Fibroblast of villous mesenchyme (primary cell): ENCODE measurements at places on chromosomes 11 and 22. TPM values are rescaled to one million over a fixed set of nuclear protein-coding genes. Genes with fewer than 3 reads are reported as not detected.

The ANO3 gene
- total RNA-seq = under 0.01 and 0.32 TPM in 2 replicates

The ISX gene
- not detected in 2 replicates for total RNA-seq

The PKNOX2 gene
- total RNA-seq = 0.86 and 2.9 TPM in 2 replicates

The CASP12 gene
- total RNA-seq = 0.43 TPM in 1 of 2 replicates, not detected in the other

The PATE4 gene
- not detected in 2 replicates for total RNA-seq

The UPK3A gene
- total RNA-seq = not detected in 2 replicates

The PPARA gene
- 14.2 and 15.5 TPM in 2 replicates for total RNA-seq

The PANX3 gene
- under 0.01 TPM in 1 of 2 replicates, not detected in the other for total RNA-seq

The PDGFD gene
- total RNA-seq = 4.8 and 6.9 TPM in 2 replicates

The HEPHL1 gene
- 1.3 and 4.3 TPM in 2 replicates for total RNA-seq

DNA sequence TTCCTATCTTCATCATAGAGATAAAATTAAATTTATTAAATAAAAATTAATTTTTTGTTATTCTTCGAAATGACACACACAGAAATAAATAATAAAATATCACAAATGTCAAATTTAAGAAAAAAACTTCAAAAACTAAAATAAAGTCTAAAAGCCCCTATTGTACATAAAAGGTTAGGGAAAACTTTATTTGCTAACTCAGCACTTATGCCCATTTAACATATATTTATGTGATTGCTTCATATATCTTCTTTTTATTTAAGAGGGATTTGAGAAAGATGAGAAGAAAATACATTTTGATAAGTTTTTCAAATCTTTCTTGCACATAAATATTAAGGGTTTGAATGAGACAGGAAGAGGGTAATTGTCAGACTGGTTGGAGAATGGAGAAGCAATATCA, 2350.4 kb upstream of the RAG2 start:
- DNase-seq = no peak

- DNase-seq = peak; percentile 14
Measured at GRCh38 chr11:106959800-106960199, 58.5 kb downstream of the GUCY1A2 start.

- DNase-seq = peak; percentile 24
Measured at GRCh38 chr11:110472858-110473257, 43.1 kb downstream of the FDX1 start.

DNA sequence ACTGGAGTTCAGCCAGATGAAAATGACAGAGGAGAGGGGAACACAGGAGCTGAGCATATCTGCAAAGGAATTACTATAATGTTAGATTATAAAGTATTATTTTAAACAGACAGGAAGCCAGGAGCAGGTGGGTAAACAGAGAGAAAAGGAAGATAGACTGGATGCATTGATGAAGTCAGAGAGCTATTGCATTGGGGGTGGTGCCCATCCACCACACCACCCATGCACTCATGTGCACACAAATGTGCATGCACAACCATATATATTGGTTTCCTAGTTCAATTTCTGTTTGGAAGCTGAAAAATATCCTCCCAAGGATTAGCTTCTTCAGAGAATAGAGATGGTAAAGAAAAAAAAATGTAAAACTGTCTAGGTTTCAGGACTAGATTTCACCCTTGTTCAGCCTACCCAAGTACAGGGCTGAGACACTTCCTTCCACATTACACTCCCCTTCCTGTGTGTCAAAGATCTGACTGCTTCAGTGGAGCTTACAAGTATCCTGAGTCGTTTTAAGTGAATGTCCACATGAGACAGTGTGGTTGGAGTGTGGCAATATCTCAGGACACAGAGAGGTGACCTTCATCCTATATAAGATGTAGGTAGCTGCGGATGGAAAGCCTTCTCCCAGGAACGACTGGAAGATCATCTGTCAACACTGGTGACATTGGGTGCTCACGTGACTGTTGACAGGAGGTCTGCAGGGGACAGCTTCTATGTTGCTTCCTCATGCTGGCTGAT, 12.2 kb upstream of the SMPD1 start:
- no peak for DNase-seq

GRCh38 chr22:47144076-47144765, 381.8 kb downstream of the TBC1D22A start:
- no peak for DNase-seq

- peak; percentile 69 for DNase-seq
Measured at GRCh38 chr22:50342651-50343540, at the start of gene PPP6R2. Gene PPP6R2, plus strand, starts transcription at chr22:50343327. Its CDS starts 50,582 bp downstream, at chr22:50393909.

DNA sequence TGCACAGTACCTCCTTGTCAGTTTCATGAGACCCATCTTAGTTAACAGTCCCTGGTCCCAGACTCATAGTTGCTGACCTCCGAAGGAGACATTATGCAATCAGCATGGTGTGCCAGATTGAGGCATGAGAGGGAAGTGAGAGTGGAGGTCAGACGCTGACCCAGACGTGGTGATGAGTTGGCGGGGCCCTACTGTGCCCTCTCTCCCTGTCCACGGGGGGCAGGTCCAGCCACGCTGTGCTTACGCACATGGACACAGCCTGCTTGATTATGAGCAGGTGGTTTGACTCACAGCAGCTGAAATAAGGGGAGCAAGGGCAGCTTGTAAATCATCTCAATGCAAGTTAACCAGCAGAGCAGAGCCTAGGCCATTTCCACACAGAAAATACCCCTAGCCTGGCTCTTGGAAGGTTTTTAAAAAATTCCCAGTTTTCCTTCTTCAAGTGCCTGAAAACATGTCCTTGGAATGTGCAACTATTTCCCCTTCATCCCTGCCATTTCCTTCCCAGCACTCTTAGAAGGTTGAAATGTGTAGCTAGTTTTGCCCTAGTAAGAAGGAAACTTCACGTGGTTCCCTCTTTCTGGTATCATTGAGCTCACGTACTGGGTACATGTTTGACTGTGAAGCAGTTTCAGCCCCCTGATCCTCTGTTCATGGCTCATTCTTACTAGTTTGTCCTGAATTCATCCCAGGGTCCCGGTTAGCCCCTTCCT, 122.6 kb upstream of the SORL1-AS1 start:
- DNase-seq = peak; percentile 94

- DNase-seq = no peak
Measured at GRCh38 chr11:70063121-70063520, 15.0 kb upstream of the ANO1 start.

GRCh38 chr11:10232756-10233155, 61.3 kb downstream of the SBF2 start:
- no peak for DNase-seq

GRCh38 chr22:45932071-45932470, 44.9 kb downstream of the WNT7B start:
- DNase-seq = no peak

GRCh38 chr11:47162426-47162825, 14.3 kb downstream of the ARFGAP2 start:
- DNase-seq = no peak
